ENCODE measurements at places on chromosomes 16 and 17.

DNA sequence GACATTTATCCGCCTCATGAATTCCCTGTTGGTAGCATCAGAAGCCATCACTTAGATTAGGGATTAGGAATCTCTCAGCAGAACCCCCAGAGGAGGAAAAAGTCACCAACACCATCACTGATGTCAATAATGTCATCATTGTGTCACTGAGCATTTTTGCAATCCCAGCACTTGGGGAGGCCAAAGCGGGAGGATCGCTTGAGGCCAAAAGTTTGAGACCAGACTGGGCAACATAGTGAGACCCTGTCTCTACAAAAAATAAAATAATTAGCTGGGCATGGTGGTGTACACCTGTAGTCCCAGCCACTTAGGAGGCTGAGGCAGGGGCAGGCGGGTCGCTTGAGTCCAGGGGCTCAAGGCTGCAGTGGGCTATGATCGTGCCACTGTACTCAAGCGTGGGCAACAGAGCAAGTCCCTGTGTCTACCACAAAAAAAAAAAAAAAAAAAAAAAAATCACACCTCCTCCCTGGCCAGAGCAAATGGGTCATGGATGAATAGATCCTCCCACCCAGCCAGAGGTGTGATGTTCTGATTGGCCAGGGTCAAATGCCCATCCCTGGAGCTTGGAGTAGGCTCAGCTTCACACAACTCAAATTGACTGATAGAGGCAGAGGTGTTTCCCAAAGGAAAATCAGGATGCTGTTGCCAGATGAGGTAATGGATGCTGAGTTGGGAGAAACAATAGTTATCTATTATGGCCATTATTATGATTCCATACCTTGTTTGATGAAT lies 31.6 kb downstream of the VWA3A start:
- no peak for DNase-seq

DNA sequence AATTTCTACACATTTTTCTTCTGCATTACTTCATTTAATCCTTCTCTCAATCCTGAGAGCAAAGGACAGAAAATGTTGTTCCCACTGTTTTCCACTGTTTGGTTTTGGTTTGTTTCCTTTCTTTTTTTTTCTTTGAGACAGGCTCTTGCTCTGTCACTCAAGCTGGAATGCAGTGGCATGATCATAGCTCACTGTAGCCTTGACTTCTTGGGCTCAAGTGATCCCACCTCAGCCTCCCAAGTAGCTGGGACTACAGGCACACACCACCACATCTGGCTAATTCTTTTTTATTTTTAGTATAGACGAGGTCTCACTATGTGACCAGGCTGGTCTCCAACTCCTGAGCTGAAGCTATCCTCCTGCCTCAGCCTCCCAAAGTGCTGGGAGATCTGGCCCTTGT lies 7.0 kb upstream of the ZNF652 start:
- no peak for DNase-seq

DNA sequence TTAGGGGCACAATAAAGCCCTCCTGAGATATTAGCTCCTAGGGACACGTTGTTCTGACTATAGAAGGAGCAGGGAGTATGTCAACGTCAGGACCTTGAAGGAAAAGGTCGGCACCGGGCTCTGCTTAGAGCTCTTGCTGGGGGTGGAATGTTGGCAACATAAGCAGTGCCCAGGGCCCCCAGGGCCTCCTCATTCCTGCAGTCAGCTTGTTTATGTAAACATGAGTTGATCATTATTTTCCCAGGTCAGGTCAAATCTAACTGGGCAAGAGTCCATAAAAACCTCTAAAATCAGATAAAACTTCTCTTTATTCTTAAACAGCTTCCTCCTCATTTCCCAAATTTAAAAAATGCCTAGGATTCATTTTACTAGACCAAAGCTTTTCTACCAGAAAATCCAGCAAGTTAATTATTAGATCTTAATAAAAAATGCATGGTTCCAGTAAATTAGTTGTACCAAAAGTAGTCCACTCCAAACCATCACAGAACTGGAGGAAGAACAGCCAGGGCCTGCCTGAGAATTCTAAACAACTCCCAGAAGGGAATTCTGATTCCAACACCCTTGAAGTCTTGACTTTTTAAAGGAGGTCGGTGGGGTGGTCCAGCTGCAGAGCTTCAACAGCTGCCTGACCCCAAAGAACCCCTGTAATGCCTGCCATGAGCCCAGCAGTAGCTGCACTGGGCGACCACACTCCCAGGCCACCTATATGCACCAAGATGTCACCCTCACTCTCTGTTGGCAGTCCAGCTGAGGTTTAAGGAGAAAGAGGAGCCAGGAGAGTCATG lies 54.3 kb downstream of the AMFR start:
- no peak for DNase-seq

- DNase-seq, result no peak
These were observed 196.7 kb upstream of the GSE1 start for GRCh38 chr16:85416228-85417109.

DNA sequence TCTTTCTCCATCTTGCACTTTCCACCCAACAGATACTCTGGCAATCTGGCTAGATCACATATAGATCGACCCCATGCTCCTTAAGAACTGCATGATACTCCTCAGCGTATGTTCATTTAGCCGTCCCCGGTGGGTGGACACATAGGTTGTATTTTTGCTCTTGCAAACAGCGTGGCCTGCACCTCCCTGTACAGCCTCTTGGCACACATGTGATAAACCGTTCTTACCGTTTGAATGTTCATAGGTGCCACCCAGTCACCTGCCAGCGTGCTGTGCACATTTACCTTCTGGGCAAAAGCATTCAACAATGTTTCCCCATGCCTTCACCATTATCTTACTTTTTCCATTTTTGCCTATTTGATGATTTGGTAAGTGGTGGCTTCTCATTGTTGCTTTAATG lies 6.2 kb downstream of the TNP2 start:
- DNase-seq, result no peak

DNA sequence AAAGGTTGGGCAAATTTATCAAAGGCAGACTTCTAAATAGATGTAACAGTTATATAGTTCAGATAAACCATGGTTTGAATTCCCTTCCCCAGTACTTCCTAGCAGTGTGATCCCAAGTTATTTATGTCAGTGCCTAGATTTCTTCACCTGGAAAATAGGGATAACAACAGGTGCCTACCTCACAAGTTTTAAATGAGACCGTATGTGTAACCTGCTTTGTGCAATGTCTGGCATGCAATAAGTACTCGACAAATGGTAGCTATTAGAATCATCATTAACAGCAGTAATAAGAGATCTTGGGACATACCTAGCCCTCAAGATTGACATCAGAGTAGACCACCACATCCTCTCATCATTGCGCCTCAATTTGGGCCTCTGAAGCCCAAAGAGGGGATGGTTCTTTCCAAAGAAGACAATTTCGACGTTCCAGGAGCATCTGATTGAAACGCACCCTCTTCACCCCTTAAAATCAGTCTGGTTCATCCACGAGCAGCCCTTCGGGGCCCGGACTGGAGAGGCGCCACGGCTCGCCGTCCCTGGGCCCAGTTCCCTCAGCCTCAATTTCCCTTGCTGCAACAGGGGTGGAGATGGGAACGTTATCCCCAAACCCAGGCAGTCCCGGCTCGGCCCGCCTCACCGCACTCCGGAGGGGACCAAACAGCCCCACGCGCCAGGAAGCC lies 541 bp downstream of the ACACA start:
- DNase-seq, result no peak

GRCh38 chr17:48835971-48836370 lies 5.1 kb downstream of the CALCOCO2 start:
- DNase-seq, result no peak

DNA sequence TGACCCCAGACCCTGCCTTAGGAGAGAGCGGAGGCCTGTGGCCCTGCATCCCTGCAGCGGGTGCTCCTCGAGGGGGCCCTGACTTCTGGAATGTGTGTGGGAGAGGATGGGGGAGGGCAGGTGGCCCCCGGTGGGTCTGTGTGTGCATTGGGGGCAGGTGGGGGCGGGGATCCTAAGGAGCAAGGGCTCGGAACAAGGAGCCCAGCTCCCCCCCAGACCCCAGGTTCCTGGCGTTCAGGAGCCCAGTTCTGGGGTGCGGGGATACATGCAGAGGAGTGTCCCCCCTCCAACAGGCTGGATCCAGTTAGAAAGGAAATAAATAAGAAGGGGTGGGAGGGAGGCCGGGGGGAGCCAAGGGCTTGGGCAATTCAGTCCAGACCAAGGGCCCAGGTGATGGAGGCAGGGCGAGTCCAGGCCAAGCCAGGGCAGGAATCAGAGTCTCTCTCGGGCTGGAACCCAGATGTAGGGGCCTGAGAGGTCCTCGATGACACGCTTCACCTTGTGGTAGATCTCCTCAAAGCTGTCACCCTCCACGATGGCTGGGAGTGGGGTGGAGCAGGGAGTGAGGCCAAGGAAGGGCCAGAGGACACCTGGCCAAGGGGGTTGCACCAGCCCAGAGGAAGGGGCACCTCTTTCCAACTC lies 11.2 kb upstream of the ASGR1 start:
- DNase-seq, result no peak

DNA sequence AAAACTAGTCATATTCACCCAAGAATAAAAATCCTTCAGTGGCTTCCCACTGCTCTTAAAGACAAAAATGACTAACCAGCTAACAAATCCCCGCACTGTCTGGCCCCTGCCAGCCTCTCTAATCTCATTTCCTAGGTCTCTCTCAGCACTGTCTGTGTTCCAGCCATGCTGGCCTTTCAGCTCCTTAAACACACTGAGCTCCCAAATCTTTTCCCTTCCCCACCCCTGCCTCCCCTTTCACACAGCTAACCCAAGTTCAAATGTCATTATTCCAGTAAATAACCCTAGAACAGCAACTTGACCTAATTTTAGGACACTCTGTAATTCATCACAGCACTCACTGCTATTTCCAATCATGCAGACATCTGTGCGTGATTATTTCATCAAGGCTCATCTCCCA lies 7.8 kb downstream of the SHCBP1 start:
- no peak for DNase-seq

DNA sequence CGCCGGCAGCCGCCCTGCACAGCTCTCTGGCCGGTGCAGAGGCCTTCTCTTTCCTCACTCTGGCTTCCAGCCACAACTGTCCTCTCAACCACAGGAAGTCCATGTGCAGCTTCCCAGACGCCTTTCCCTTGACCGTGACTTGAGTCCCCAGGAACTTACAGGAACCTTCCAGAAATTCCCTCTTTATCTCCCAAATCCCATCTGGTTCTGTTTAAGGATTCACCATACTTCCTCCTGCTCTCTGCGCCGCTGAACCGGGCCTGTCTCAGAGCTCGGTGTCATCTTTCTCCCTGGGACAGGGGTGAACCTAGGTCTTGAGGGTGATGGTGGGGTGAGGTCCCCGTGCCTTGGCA lies 65.2 kb upstream of the ZNF469 start:
- DNase-seq, result no peak

- no peak for DNase-seq
These were observed 684 bp upstream of the SPIRE2 start for GRCh38 chr16:89827383-89828198.

GRCh38 chr17:258906-259305 lies 77.5 kb upstream of the DOC2B start:
- DNase-seq, result no peak

DNA sequence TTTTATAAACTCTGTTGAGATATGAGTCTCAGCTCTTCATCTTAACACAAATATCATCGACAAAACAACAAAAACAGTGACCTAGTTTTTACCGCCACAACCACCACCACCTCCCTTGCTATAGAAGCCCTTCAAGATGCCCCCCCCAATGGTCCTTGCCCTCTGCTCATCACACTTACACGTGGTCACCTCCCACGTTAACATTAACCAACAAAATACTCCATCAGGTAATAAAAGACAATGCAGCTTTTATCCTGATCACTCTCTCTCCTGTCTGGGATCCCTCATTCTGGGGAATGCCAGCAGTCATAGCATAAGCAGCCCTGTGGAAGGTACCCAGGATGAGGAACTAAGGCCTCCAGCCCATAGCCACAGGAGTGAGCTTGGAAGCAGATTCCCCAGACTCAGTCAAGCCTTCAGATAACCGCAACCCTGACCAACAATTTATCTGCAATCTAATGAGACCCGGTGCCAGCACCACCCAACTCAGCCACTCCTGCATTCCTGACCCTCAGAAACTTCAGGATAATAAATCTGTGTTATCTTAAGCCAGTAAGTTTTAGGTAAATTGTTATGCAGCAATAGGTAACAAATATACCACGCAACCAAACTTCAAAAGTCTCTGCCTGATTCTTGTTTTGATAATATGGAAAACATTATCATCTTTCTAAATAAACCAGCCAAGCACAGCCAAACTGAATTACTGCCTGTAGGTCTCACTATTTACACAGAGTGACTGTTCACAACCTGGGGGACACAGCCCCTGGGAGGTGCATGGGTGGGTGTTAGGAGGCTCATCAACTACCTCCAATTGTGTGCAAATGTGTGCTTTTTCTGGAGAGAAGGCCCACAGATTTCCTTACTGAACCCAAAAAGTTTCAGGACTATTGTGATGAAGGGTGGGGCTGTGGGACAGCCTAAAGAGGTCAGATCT lies 6.1 kb downstream of the PECAM1 start:
- no peak for DNase-seq

DNA sequence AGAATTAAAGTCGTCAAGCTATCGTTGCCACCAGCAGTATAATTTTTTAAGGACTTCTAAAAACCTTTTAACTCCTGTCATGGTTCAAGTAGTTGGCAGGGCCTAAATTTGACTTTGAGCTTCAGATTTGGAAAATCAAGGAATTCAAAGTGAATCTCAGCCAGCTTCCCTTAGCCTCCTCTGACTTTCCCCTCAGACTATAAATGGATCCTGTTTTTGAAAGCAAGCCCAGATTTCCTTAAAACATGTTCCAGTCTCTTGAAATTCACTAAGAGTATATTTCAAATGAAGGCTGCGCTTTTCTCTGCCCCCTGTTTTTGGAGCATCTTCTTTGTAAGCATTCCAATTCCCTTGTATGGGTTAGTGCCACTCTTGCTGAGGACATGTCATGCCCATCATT lies 101.8 kb upstream of the CDH8 start:
- no peak for DNase-seq

GRCh38 chr17:70527364-70527888 lies 358.1 kb downstream of the KCNJ2 start:
- no peak for DNase-seq

DNA sequence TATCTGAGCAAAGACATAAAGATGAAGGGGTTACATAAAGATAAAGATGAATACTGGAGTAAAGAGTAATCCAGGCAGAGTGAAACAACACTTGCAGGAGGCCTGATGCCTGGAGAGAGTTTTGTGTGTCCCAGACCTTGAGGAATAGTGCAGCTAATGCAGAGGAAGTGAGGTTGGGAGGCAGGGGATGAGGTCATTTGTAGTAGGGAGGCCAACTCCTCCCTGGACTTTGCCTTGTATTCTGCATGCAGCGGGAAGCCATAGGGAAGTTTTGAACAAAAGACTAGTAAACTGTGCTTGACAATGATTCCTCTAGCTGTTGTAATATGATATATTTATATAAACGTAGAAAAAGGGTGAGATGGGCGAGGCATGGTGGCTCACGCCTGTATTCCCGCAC lies 356.6 kb downstream of the KCNJ2 start:
- no peak for DNase-seq

GRCh38 chr17:78958641-78959127 lies 21.0 kb downstream of the LGALS3BP start:
- DNase-seq, result no peak

GRCh38 chr16:27287051-27287811 lies 18.7 kb upstream of the NSMCE1 start:
- DNase-seq, result no peak

Data from fibroblast of skin of left biceps (primary cell).